Ascending aorta (tissue), 2 donors: ENCODE measurements at places on chromosomes 1 and 21. TPM values are rescaled to one million over a fixed set of nuclear protein-coding genes. Genes with fewer than 3 reads are reported as not detected.
A peak's percentile ranks its signal among the peaks of the same experiment; 100 is the strongest.

CD1D gene
- total RNA-seq, result not detected

LCE6A gene
- total RNA-seq, result not detected

CCDC30 gene
- not detected for total RNA-seq

TMEM81 gene
- not detected for total RNA-seq

MTHFR gene
- total RNA-seq, result 48.4 TPM

PRKCZ gene
- 1.3 TPM for total RNA-seq

FMO5 gene
- 19.6 TPM for total RNA-seq

CACNA1S gene
- total RNA-seq, result not detected

GUCA2B gene
- not detected for total RNA-seq

UBR4 gene
- total RNA-seq, result 222 TPM

DNA sequence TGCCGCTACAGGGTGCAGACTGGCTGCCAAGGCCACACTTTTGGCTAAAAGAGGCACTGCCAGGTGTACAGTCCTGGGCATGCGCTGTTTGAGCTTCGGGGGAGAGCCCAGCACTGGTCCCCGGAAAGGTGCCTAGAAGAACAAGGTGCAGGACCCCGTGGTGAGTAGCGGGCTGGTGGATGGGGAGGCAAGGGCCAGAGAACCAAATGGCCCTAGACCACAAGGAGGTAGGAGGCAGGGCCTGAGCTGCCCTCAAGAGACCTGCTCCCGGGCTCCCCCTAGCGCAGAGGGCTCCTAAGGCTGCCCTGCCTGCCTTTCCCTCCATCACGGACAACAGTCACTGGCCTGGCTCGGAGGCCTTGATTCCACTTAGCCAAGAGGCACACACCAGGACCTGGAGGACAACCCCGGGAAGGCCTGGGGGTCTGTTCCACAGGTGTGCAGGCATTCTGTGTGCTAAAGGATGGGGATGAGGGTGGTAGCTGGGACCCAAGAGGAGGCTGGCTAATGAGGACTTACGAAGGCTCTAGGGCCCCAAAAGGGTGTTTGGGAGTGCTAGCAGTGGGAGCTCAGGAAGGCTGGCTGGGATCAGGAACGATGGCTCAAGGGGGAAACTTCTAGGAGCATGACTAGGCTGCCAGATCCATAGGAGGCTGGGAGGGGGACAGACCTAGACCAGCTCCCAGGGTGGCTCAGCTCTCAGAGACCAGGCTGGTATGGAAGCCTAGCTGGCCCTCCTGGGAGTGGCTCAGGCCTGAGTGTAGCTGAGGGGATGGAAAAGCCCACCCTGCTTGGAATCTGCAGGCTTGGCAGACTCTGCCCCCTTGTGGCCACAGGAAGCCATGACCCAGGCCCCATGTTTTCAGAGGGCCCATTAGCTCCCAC lies 742 bp downstream of the ARTN start:
- peaks cover 7% of the 10 kb centered on the region for H3K27me3 ChIP-seq
- no peak for DNase-seq
- H3K4me1 ChIP-seq, result peaks cover 19% of the 10 kb centered on the region
- H3K4me3 ChIP-seq, result peak overlapping the region; percentile 55
- no peaks in the 10 kb centered on the region for H3K36me3 ChIP-seq

GRCh38 chr1:21902026-21903012 lies 34.8 kb downstream of the HSPG2 start:
- no peaks in the 10 kb centered on the region for H3K27me3 ChIP-seq
- no peaks in the 10 kb centered on the region for H3K36me3 ChIP-seq
- no peak for DNase-seq
- peaks cover 69% of the 10 kb centered on the region for H3K4me1 ChIP-seq
- H3K4me3 ChIP-seq, result no peak overlapping the region

- no peak for DNase-seq
- H3K27ac ChIP-seq, result no peak overlapping the region
- H3K4me1 ChIP-seq, result no peaks in the 10 kb centered on the region
- no peaks in the 10 kb centered on the region for H3K27me3 ChIP-seq
Measured at GRCh38 chr1:231507476-231508355, 20.8 kb upstream of the TSNAX start.

DNA sequence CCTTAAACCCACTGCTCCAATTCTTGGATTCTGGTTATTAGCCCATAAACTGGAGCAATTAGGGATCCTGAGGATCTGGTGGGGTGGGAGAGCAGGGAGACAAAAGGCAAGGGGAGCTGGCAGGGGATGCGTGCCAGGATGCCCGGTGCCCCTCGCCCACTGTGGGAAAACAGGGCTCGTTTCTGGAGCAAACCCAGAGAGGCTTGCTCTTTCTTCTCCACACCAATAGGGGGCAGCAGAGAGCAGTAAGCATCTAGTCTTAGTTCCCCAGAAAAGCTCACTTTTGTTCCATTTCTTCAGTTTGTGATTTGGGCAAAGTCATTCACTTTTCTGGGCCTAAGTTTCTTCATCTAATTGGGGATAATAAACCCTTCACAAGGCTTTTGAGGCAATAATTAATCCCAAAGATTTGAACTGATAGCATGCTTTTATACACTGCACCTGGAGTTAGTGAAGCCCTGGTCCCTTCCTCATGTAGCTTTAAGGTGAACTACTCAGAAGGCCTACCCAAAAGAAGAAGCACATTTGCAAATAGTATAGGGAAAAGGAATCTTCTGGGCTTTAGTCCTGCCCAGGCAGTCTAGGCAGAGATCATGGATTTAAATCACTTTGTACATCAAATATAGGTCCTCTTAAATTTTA lies 160.6 kb upstream of the USP24 start:
- H3K4me3 ChIP-seq, result no peak overlapping the region
- no peaks in the 10 kb centered on the region for H3K27me3 ChIP-seq
- no peak for DNase-seq
- no peaks in the 10 kb centered on the region for H3K36me3 ChIP-seq

DNA sequence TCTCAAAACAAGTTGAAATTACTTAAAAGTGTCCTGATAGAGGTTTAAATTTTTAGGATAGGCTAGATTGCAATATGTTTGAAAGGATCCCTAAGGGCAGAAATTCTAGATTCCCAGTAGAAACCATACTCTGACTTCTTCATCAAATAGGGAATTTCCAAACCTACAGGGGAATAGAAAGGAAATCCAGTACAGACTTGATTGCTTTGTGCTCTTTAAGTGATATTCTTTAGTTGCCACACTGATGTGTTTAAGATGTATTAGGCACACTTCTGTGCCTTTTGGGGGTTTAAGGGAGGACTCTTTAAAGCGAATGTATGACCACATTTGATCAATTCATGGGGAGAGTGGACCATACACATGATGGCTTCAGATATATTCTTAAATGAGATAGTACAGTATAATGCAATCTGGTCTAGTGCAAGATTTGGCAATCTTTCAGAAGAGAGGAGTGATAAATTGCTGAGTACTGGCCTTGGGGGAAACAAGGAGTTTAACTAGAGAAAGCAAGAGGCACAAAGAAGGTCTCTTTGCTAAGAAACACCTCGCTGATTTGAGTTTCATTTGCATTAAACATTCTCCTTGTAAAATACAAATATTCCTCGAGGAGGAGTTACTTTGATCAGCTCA lies 268.8 kb upstream of the NR5A2 start:
- no peaks in the 10 kb centered on the region for H3K36me3 ChIP-seq
- no peak overlapping the region for H3K4me3 ChIP-seq
- no peak for DNase-seq
- no peaks in the 10 kb centered on the region for H3K27me3 ChIP-seq
- no peak overlapping the region for H3K27ac ChIP-seq

DNA sequence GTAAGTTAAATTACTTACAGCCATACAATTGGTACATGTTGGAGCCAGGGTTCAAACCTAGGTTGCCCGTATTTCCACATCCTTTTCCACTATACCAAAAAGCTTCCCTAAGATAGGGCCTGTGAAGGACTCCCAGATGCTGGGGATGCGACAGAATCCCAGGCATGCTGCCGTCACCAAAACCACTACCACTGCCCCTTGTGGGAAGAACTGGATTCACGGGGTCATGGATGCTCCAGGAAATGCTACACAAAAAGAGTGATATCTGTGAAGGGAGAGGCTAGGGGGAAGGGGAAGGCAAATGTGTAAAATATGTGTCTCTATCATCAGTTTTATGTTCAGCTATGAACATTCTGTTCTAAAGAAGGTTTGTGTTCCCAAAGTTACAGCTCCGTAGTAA lies 133.9 kb upstream of the IVNS1ABP start:
- H3K27me3 ChIP-seq, result no peaks in the 10 kb centered on the region
- H3K4me1 ChIP-seq, result no peaks in the 10 kb centered on the region
- H3K4me3 ChIP-seq, result no peak overlapping the region
- H3K36me3 ChIP-seq, result no peaks in the 10 kb centered on the region

DNA sequence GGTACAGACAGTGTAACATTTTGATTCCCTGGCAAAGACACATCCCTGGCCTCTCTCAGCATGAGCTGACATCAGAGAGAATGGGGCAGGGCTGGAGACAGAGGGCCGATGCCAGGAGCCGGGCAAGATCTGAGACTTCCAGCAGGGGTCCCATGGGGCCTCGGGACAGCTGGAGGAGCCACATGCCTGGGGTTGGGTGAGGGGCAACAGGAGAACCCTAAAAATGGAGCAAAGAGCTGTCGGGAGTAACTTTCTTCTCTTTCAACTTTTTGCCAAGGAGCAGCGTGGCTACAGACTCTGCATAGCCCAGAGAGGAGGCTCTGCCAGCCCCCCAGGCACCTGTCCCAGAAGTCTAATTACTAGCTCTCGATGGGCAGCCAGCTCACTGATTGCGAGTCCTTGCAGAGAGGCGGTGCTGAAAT lies 130.8 kb downstream of the LACTBL1 start:
- no peak overlapping the region for H3K4me3 ChIP-seq
- no peaks in the 10 kb centered on the region for H3K36me3 ChIP-seq
- peaks cover 5% of the 10 kb centered on the region for H3K4me1 ChIP-seq
- H3K27me3 ChIP-seq, result no peaks in the 10 kb centered on the region

DNA sequence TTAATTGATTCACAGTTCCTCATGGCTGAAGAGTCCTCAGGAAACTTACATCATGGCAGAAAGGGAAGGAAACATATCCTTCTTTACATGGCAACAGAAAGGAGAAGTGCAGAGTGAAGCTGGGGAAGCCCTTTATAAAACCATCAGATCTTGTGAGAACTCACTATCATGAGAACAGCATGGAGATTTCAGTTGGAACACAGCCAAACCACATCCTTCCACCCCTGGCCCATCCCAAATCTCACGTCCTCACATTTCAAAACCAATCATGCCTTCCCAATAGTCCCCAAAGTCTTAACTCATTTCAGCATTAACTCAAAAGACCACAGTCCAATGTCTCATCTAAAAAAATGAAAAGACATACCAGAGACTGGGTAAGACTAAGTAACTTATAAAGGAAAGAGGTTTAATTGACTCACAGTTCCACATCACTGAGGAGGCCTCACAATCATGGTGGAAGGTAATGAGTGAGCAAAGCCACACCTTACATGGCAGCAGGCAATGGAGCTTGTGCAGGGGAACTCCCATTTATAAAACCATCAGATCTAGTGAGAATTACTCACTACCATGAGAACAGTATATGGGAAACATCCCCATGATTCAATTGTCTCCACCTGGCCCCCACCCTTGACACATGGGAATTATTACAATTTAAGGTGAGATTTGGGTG lies 105.2 kb downstream of the MRPL39 start:
- no peaks in the 10 kb centered on the region for H3K36me3 ChIP-seq
- H3K4me1 ChIP-seq, result no peaks in the 10 kb centered on the region
- H3K4me3 ChIP-seq, result no peak overlapping the region
- H3K27me3 ChIP-seq, result no peaks in the 10 kb centered on the region
- H3K27ac ChIP-seq, result no peak overlapping the region

GRCh38 chr1:19078536-19078935 lies 122.1 kb upstream of the IFFO2 start:
- H3K27me3 ChIP-seq, result no peaks in the 10 kb centered on the region
- no peak overlapping the region for H3K4me3 ChIP-seq

DNA sequence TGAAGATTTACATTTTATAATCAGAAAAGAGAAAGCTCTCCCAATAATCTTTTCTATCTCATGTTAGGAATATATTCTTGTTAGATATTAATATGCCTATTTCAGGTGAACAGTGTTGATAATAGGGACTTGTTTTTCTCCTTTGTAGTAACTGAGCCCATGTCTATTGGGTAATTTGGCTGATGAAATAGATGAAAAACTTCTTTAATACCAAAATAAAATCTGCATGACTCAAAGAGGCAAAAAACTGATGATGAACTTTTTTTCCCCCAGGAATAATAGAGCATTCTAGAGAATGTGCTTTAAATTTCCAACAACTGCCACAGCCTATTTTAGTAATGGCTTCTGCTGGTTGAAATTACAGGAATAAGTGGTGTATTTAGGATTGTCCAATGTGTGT lies 178.9 kb upstream of the GREM2 start:
- no peaks in the 10 kb centered on the region for H3K27me3 ChIP-seq
- DNase-seq, result no peak
- no peak overlapping the region for H3K4me3 ChIP-seq
- H3K36me3 ChIP-seq, result no peaks in the 10 kb centered on the region

DNA sequence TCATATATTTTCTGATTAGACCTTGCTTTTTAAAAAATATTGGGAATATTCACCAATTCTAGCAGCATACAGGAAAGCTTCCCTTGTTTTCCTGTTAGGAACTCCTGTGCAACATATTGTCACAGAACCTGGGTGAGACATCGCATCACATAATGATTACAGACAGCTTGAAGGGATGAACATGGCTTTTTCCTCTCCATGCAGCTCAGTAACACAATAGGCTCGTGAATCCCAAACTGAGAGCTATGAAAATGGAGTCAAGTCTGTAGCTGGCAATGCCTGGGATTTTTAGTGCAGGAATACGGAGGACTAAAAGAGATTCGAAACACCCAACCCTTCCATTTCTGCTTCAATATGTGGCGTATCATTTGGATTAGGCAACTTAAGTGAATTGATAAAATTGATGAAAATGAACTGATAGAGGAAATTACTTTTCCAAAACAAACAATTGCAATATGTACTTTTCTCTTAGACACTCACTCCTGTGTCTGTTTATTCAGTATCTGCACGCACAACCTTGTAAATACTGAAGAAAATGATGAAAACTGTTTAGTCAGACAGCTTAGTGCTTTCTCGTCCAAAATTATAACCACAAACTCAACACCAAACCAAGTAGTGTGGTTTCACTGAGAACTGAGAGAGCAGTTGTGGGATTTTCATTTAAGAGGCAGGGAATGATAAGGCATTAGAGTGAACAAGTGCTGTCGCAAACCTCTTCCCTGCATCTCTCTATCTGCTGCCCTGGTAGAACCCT lies 250.4 kb downstream of the PTBP2 start:
- H3K4me1 ChIP-seq, result no peaks in the 10 kb centered on the region
- no peaks in the 10 kb centered on the region for H3K36me3 ChIP-seq
- no peaks in the 10 kb centered on the region for H3K27me3 ChIP-seq
- no peak overlapping the region for H3K27ac ChIP-seq

- no peaks in the 10 kb centered on the region for H3K27me3 ChIP-seq
- DNase-seq, result no peak
- H3K4me1 ChIP-seq, result no peaks in the 10 kb centered on the region
- H3K27ac ChIP-seq, result no peak overlapping the region
Measured at GRCh38 chr1:33719771-33720670, 143.9 kb upstream of the HMGB4 start.

GRCh38 chr1:239807361-239807760 lies 284.3 kb upstream of the FMN2 start:
- H3K4me3 ChIP-seq, result no peak overlapping the region
- DNase-seq, result no peak
- no peak overlapping the region for H3K27ac ChIP-seq

- no peaks in the 10 kb centered on the region for H3K27me3 ChIP-seq
- H3K4me3 ChIP-seq, result no peak overlapping the region
- peaks cover 4% of the 10 kb centered on the region for H3K4me1 ChIP-seq
- DNase-seq, result peak; percentile 18
- H3K27ac ChIP-seq, result peak overlapping the region; percentile 71
- no peaks in the 10 kb centered on the region for H3K36me3 ChIP-seq
Measured at GRCh38 chr1:84253891-84254290, 47.6 kb upstream of the SAMD13 start.
